ENCODE measurements at places on chromosomes 1 and 21.

DNA sequence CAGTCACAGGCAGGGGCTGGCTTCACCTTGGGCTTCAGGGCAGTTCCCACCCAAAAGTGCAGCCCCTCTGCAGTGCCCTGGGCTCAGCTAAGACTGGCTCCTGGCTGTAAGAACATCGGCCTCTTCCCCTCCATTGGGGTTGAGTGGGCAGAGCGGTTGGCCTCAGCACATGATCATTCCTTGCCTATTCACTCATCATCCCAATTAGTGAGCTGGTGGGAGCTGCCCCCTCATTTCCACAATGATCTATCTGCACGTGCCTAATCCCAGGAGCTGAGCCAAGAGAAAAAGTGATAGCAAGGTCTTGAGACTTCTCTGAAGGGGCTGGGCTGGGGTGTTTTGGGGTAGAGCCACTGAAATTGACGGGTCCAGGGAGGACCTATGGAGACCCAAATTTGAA is 133.6 kb downstream of the SYF2 start:
- DNase-seq = no peak
- H3K4me3 ChIP-seq = no peak overlapping the region
- no peak overlapping the region for H3K27ac ChIP-seq

GRCh38 chr1:198788561-198789064 is 149.8 kb downstream of the PTPRC start:
- DNase-seq = peak; percentile 3
- H3K36me3 ChIP-seq = no peaks in the 10 kb centered on the region
- H3K27ac ChIP-seq = no peak overlapping the region
- no peaks in the 10 kb centered on the region for H3K27me3 ChIP-seq
- peaks cover 3% of the 10 kb centered on the region for H3K4me1 ChIP-seq

GRCh38 chr1:166272155-166272554 is 105.4 kb upstream of the FAM78B start:
- DNase-seq = no peak
- H3K36me3 ChIP-seq = peaks cover 9% of the 10 kb centered on the region
- H3K4me3 ChIP-seq = no peak overlapping the region
- no peaks in the 10 kb centered on the region for H3K4me1 ChIP-seq

DNA sequence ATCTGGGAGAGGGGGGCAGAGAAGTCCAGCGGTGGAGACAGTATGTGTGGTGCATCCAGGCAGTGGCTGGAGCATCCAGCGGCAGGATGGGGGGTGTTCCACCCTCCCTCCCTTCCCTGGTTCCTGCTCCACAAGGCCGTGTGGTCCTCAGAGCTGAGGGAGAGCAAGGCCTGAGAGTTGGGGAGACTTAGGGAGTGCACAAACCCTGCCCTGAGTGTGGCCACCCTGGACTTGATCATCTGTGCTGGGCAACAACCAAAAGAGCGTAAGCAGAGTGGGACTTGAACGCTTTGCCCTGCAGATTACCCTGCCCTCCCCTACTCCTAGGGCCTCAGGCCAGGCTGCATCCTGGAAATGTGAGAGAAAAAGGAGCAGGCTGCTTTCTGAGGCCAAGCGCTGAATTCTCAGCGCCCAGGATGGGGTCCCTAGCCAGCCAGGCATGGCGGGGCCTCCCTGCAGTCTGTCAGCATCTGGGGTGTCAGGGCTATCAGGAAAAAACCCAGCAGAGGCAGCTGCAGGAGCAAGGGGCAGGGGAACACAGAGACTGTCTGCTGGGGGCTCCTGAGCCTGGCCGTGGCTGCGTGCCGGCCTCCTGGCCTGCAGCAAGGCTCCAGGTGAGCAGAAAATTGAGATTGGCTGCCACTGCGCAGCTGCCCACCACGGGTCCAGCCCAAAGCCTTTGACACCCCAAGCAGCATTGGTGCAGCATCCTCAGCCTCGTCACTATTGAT is 266.2 kb downstream of the NPHP4 start:
- no peaks in the 10 kb centered on the region for H3K4me1 ChIP-seq
- no peak for DNase-seq
- no peaks in the 10 kb centered on the region for H3K27me3 ChIP-seq
- H3K4me3 ChIP-seq = no peak overlapping the region

DNA sequence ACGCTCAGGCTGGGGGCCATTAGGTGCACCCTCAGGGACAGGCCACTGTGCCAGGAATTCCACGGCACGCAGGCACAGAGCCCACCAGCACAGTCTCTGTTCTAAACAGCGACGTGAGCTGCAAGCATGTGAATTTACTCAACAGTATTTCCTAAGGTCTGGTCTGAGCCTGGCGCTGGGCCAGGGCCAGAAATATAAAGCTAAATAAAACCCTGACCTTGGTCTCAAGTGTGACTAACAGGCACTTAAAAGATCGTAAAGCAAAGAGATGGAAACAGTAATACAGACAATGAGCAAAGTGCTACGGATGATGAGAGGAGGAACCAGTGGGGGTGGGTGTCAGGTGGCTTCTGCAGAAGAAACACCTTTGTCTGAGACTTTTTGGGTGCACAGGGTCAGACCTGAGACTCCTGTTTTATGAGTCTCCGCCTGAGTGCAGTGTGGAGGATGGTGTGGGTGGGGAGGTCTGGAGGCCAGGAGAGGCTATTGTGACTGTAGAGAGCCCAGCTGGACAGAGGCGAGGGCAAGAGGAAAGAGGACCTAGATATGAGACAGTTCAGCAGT is 53.4 kb upstream of the EDN2 start:
- DNase-seq = no peak
- no peaks in the 10 kb centered on the region for H3K27me3 ChIP-seq
- H3K36me3 ChIP-seq = no peaks in the 10 kb centered on the region
- H3K4me3 ChIP-seq = peak overlapping the region; percentile 82
- H3K27ac ChIP-seq = peak overlapping the region; percentile 83

- H3K36me3 ChIP-seq = no peaks in the 10 kb centered on the region
- no peak for DNase-seq
- H3K27ac ChIP-seq = no peak overlapping the region
- H3K27me3 ChIP-seq = no peaks in the 10 kb centered on the region
Measured at GRCh38 chr1:217585577-217585976, 45.3 kb downstream of the GPATCH2 start.

GRCh38 chr1:3064901-3065300 is 4.1 kb upstream of the PRDM16 start:
- H3K4me3 ChIP-seq = peak overlapping the region; percentile 55
- no peak for DNase-seq
- no peaks in the 10 kb centered on the region for H3K36me3 ChIP-seq

DNA sequence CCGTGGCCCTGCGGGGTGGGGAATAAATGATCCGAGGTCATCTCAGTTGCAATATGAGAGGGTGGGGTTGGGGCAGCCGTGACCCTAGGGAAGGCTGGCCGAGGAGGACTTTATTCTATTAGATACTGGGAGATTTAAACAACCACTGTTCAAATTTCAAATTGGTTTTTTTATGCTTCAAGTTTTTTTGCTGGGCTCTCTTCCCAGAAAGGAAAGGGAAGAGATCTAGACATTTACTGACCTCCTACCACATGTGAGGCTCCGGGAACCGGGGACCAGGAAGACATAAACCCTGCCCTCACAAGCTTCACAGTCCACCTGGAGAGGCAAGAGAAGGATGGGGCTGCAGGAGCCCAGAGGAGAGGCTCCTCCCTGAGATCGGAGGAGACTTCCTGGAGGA is 207.3 kb downstream of the FOXD2 start:
- no peaks in the 10 kb centered on the region for H3K4me1 ChIP-seq
- no peaks in the 10 kb centered on the region for H3K36me3 ChIP-seq
- H3K27ac ChIP-seq = no peak overlapping the region
- H3K27me3 ChIP-seq = peaks cover 22% of the 10 kb centered on the region
- no peak for DNase-seq

DNA sequence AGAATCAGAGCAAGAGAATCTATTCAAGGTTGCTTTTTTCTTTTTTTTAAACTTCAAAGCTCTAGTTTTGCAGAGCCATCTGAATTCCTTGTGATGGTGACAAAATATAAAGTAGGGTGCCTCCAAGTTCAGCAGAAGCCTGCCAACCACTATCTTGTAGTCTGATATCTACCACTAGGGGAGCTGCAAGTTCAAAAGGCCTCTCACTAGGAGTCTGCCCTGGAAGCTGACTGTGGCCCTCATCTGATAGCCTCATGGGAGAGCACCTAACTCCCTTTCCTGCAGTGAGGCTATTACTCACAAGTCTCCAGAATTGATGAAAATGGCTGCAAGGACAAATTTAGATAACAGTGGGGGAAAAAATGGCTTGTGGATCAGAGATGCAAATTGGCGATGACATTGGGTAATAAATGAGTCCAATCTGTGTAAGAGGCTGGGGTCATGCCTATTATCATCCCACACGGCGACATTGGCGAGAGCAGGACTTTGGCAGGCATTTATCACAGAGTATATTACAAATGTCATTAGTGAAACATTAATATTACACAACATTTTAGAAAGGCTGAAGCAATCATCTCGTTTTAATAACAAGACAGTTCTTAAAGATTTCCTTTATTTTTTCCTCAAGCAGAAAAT is 10.7 kb upstream of the ZP4 start:
- H3K27ac ChIP-seq = no peak overlapping the region
- H3K36me3 ChIP-seq = no peaks in the 10 kb centered on the region
- H3K4me3 ChIP-seq = no peak overlapping the region
- H3K27me3 ChIP-seq = no peaks in the 10 kb centered on the region

- peaks cover 11% of the 10 kb centered on the region for H3K4me1 ChIP-seq
- no peak overlapping the region for H3K27ac ChIP-seq
Measured at GRCh38 chr1:42379794-42380585, 602 bp upstream of the RIMKLA start.

- no peak for DNase-seq
- peak overlapping the region; percentile 4 for H3K4me3 ChIP-seq
- no peaks in the 10 kb centered on the region for H3K4me1 ChIP-seq
- no peaks in the 10 kb centered on the region for H3K36me3 ChIP-seq
- no peak overlapping the region for H3K27ac ChIP-seq
Measured at GRCh38 chr1:118300808-118301207, 115.8 kb upstream of the SPAG17 start.

DNA sequence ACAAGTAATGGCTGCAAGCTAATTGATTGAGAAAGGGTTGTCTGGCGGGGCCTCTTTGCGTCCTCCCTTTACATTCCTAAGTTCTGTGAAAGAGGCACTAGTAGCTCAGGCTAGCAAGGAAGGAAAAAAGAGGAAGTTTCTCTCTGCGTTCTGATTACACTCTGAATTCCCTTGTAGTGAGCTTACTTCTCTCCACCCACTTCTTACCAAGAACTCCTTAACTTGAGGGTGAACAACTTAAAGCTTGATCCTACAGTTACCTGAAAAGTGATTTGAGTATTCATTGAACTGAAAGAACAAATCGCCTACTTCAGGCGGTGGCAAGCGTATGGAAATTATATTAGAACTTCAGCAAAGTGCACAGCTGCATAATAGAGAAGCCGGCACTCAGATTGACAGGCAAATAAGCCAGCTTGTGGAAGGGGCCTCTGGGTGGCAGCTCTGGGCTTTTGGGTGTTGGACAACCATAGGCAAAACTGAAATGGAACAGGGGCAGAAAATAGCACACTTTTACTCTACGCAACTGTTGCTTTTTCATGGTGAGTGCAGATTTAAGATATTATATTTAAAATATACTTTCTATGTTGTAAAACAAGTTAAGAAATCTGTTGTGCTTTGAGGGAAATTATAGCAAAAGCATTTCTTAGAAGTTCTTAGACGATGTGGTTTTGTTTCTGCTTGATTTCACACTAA is 464.5 kb downstream of the USP25 start:
- H3K36me3 ChIP-seq = no peaks in the 10 kb centered on the region
- H3K4me3 ChIP-seq = peak overlapping the region; percentile 56
- peak; percentile 6 for DNase-seq
- H3K27ac ChIP-seq = peak overlapping the region; percentile 38

DNA sequence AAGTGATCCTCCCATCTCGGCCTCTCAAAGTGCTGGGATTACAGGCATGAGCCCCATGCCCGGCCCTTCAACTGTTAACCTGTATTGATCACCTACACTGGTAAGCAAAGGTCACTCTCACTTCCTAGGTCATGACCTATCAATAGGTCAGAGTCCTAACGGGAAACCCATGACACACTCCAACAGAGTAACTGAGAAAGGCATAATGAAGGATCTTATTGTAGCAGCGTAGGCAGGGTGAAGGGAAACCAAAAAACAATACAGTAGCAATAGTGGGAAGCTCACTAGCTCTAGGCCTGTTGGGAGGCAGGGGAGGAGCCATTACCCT is 19.5 kb upstream of the IFNAR1 start:
- H3K4me1 ChIP-seq = peaks cover 60% of the 10 kb centered on the region
- no peak for DNase-seq
- H3K4me3 ChIP-seq = no peak overlapping the region
- no peak overlapping the region for H3K27ac ChIP-seq
- H3K36me3 ChIP-seq = no peaks in the 10 kb centered on the region
- no peaks in the 10 kb centered on the region for H3K27me3 ChIP-seq

- no peak overlapping the region for H3K27ac ChIP-seq
- H3K27me3 ChIP-seq = no peaks in the 10 kb centered on the region
- H3K4me1 ChIP-seq = no peaks in the 10 kb centered on the region
- DNase-seq = no peak
- H3K4me3 ChIP-seq = no peak overlapping the region
Measured at GRCh38 chr1:184928394-184928793, 45.9 kb downstream of the NIBAN1 start.

DNA sequence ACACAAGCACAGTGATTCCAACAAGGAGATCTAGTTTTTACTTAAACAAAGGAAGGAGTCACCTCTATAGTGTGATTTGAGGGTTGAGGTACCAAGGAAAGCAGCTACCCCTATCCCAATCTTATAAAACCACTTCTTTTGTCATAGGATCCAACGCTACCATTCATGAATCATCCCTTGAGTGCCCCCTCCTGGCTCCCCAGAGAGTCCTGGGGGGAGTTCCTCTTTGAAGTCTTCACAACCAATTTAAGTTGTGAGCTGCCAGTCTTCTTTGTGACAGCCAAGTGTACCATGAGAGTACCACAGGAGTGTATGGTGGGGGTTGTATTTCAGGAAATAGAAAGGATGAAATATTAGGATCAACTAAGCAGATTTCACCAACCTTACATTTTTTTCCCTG is 39.1 kb upstream of the NHLH2 start:
- no peaks in the 10 kb centered on the region for H3K4me1 ChIP-seq
- H3K36me3 ChIP-seq = no peaks in the 10 kb centered on the region
- H3K4me3 ChIP-seq = no peak overlapping the region

DNA sequence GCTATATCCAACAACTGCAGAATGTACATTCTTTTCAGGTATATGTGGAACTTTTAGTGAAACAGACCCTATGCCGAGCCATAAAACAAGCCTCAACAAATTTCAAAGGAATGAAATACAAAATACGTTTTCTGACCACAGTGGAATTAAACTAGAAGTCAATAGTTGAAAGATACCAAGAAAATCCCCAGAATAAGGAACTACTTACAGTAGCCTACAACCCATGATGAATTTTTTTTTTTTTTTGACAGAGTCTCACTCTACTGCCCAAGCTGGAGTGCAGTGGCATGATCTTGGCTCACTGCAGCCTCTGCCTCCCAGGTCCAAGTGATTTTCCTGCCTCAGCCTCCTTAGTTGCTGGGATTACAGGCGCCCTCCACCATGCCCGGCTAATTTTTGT is 83.4 kb downstream of the RUNX3 start:
- H3K4me3 ChIP-seq = no peak overlapping the region
- peaks cover 14% of the 10 kb centered on the region for H3K4me1 ChIP-seq
- no peaks in the 10 kb centered on the region for H3K36me3 ChIP-seq
- no peaks in the 10 kb centered on the region for H3K27me3 ChIP-seq
- H3K27ac ChIP-seq = peak overlapping the region; percentile 47

GRCh38 chr1:25467193-25467592 is 36.5 kb downstream of the MACO1 start:
- no peaks in the 10 kb centered on the region for H3K27me3 ChIP-seq
- no peak overlapping the region for H3K4me3 ChIP-seq
- H3K36me3 ChIP-seq = peaks cover 7% of the 10 kb centered on the region
- no peak overlapping the region for H3K27ac ChIP-seq
- no peak for DNase-seq

GRCh38 chr1:41404308-41404761 is 43.1 kb downstream of the FOXO6 start:
- no peaks in the 10 kb centered on the region for H3K4me1 ChIP-seq
- no peaks in the 10 kb centered on the region for H3K36me3 ChIP-seq
- no peak overlapping the region for H3K27ac ChIP-seq
- no peak for DNase-seq
